ENCODE measurements at places on chromosomes 1 and 21. TPM values are rescaled to one million over a fixed set of nuclear protein-coding genes. Genes with fewer than 3 reads are reported as not detected.

DNA sequence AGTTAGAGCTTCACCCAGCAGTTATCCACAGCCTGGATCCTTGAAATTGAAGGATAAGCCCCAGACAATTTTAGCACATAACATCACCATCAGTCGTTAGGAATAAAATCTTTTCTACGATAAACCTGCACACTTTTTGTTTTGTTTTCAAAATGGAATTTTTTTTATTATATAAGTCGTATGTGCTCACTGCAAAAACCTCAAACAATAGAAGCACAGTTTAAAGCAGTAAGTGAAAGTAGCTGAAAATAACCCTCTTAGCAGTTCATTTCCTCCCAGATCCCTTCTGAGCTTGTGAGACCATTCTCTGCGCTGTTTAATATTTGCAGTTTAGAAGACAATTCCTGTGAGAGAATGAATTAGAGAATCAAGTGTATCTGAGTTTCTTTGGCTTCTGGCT is 38.3 kb downstream of the ELK4 start:
- no peak for DNase-seq

Gene KDF1
- total RNA-seq: 14.1 TPM

Gene TLR5
- 31.3 TPM for total RNA-seq

- no peak for DNase-seq
These were observed 44.7 kb downstream of the ENAH start for GRCh38 chr1:225608014-225608796.

DNA sequence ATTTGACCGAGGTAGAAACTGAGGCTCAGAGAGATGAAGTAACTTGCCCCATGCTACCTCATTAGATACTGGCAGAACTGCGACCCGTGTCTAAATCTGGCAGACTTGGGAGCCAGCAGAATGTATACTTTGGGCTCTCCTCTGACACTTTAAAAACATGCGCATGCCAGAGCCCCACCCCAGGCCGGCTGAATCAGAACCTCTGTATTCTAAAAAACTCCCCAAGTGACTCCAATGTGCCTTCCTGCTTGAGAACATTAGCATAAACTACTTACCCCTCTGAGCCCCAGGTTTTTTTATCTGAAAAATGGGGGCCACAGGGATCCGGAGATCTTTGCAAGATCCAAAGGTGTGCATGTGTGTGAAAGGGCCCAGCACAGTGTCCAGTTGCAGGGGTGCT is 344.7 kb upstream of the USP24 start:
- DNase-seq: no peak

Gene PGLYRP4
- not detected for total RNA-seq

Gene FCRL2
- total RNA-seq: 2.5 TPM

DNA sequence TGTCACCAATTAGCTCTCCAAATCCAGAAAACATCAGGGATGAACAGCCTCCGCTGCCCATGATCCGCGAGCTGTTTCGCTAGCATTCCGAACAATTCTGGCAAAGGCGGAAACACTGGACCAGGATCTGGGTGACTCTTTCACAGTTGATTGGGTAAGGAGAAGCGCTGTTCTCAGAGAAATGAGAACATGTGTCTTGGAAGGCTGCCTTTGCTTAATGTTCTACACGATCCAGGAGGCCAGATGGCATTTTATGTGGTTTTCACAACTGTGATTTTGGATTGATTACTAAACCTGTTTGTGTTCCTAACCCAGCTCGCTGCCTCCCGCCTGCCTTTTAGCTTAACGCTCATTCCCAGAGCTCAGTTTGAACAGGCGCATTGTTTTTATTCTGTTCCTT is 144.0 kb downstream of the KIF26B start:
- peak; percentile 60 for DNase-seq

DNA sequence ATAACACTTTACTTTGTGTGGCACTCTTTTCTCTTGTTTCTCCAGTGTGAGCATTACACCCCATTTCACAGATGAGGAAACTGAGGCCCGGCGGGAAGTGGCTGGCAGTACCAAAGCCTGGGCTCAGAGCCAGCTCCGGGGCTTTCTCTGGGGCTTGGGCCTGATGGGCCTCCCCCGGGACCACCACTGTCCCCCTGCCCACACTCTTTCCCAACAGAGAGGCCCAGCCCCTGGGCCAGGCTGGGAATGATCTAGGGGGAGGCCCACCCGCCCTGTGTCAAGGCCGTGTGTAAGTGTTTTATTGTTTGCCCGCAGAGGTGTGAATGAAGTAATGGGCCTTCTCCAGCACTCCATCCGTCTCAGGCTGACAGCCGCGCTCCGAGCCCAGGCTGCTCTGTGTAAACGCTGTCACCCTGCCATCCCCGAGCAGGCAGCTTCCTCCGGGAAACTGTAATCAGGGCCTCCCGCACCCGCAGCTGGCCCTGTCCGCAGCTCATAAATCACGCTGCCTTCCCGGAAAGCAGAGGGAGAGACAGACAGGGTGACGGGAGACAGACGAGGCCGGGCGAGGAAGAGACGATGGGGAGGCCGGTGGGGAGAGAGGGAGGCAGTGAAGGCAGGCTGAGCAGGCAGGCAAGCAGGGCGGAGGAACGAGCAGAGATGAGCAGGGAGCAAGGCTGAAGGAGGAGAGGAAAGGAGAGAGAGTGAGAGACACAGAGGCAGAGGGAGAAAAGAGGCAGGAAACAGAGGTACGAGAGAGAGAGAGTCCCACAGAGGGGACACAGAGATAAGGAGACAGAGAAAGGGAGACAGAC is 109.7 kb upstream of the ZBTB40 start:
- peak; percentile 93 for DNase-seq

Gene ITLN2
- not detected for total RNA-seq

- no peak for DNase-seq
These were observed 28.9 kb downstream of the OLFM3 start for GRCh38 chr1:101967871-101968270.

Gene IL23R
- 0.19 TPM for total RNA-seq

DNA sequence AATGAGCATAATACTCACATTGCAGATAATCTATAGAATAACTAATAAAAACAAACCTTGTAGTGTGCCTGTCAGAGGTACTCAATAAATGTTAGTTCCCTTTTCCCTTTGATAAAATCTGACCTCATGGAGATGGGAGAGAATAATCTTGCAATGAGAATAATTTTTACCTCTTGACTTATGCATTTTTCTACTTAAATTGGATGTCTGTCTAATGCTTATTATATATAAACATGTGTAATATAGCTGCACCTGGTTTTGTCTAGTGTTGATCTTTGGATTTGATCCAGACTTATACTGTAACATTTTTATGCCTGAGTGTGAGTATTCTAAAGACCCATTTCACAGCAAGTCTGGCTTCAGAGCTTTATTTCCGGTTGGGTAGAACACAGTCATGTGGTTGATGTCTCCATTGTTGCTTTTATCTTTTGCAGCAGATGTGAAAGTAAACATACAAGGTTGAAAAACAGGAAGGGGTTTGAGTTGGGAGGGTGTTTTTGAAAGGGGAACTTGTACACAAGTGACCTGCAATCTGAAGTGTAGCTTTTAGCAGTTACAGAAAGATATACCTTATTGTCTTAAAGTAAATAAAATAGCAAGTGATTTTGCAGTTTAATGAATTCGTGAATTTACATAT is 12.4 kb downstream of the EPB41 start:
- DNase-seq: no peak

- DNase-seq: no peak
These were observed 6.9 kb upstream of the IL22RA1 start for GRCh38 chr1:24149866-24150233.

DNA sequence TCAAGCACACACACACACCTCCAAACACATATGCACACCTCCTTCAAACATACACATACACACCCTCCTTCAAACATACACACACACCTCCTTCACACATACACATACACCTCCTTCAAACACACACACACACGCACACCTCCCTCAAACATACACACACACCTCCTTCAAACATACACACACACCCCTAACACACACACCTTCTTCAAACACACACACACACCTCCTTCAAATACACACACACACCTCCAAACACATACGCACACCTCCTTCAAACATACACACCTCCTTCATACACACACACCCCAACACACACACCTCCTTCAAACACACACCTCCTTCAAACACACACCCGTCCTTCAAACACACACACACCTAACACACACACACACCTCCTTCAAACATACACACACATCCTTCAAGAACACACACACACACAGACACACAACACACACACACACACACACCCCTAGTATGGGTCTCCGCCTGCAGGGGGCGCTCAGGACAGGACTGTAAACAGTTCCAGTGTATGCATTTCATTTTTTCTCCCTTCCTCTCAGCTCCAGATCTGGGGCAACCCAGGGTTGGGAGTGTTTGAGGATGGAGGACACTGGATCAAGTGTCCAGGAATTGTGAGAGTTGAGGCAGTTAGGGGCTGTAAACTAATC is 12.1 kb downstream of the LGR6 start:
- no peak for DNase-seq

Gene ARHGAP30
- total RNA-seq: 21.6 TPM

Gene HRNR
- not detected for total RNA-seq

Gene UMODL1
- not detected for total RNA-seq

DNA sequence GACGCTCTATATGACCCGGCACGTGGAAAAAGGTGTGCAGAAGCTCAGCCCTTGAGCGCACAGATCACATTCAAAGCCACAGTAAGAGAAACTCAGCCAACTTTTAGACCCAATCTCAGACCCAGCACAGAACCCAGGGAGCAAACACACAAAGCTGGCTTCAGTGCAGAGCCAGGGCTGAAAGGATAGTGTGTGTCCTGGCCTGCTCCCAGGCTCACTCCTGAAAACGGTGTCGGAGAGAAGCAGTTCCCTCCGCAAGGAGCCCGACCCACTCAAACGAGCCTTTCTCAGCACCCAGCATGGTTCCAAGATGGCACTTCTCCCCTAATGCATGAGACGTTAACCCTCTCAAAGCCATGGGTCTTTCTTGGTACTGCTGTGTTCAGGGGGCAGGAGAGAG is 39.6 kb downstream of the CASZ1 start:
- DNase-seq: no peak

GRCh38 chr1:160486453-160486852 is 36.6 kb downstream of the SLAMF6 start:
- no peak for DNase-seq

GRCh38 chr1:205950826-205951549 is 7.7 kb upstream of the SLC26A9 start:
- no peak for DNase-seq

GRCh38 chr1:39354572-39354971 is 136.9 kb upstream of the BMP8A start:
- DNase-seq: no peak

Gene TEDDM1
- total RNA-seq: not detected

GRCh38 chr1:30300669-30301068 is 422.7 kb downstream of the MATN1 start:
- no peak for DNase-seq

Gene LEMD1
- total RNA-seq: 6.5 TPM

Gene NBPF19
- 20.6 TPM for total RNA-seq

DNA sequence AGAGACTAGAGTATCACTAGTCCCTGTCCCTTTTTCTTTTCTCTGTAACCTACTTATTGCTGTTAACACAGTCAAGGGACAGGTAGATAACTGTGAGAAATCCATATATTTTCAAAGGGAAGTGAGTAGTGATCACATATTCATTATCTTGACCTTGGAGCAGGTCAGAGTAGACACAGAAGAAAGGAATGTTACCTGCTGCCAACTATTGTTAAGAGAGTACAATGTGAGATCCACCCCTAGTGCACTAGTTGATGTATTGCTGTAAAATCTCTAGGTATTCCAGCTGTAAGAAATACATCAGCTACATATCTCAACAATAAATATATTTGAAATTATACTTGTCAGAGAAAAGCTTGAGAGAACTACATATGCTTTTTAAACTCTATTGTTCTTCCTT is 68.7 kb upstream of the ADGRL2 start:
- no peak for DNase-seq

DNA sequence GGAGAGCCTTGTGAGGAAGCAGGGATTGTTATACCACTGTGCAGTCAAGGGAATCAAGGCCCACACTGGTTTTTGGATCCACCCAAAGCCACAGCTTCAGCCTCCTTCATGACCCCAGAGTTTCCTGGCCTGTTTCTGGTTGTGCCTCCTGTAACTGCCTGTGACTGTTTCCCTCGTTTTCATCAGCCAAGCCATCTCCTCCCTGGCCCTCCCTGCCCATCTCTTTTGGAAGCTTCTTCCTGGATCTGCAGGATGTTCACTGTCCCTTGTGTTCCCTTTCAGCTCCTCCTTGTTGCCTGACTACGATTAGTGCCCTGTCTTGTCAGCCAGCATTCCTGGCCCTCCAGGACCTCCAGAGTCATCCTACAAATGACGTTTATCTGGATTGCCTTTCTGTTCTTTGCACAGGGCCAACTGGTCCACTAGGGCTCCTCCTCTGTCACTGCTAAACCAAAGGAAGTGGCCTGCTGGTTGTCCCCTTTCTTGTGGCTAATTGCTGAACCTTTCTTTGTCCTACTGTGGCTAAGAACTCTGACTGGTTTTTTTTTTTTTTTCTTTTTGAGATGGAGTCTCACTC is 17.9 kb downstream of the SFT2D2 start:
- DNase-seq: no peak

DNA sequence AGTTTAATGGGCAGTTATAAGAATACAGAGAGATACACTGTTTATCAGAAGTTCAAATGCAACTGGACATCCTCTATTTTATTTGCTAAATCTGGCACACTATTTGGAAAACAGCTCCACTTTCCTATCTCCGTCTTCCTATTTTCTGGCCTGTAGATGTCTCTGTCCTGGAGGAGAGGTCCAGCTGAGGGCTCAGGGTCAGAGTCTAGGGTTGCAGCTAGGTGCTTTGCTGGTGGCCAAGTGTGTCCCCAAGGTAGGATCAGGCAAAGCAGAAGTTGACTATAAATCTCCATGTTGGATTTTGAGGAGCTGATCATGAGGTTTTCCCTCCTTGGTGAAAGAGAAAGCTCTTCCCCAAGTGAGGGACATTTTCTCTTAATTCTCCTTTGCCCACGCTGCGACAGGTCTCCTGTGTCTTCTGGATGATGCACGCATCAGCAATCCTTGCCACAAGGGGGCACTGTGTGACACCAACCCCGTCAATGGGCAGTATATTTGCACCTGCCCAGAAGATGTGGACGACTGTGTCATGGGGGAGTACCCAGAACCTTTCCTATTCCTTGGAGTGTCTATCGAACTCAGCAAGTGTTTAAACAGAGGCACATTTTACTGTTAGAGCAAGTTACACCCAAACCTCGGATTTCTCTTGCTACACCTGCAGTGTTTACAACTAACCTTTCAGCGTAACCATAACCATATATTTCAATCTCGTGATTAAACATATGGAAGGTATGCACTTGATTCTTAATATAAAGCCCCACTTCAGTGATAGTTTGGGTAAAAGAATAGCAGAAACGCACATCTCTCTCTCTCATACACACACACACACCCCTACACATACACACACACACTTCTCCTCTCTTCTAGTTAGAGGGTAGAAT is 10.2 kb downstream of the ADAM30 start:
- DNase-seq: no peak

GRCh38 chr1:169115891-169116585 is 9.5 kb downstream of the ATP1B1 start:
- DNase-seq: peak; percentile 67

- no peak for DNase-seq
These were observed 4.0 kb downstream of the SHISAL2A start for GRCh38 chr1:52636721-52637695.

Gene CENPL
- 3.7 TPM for total RNA-seq

GRCh38 chr21:37176716-37177115 is 90.4 kb downstream of the VPS26C start:
- DNase-seq: no peak

Gene ACTN2
- 0.60 TPM for total RNA-seq

Gene LAPTM5
- 108 TPM for total RNA-seq

GRCh38 chr1:204349602-204350001 is 10.1 kb downstream of the PLEKHA6 start:
- DNase-seq: no peak

- DNase-seq: no peak
These were observed 17.0 kb downstream of the CITED4 start for GRCh38 chr1:40844887-40845878.

- peak; percentile 91 for DNase-seq
These were observed 51.1 kb upstream of the EDEM3 start for GRCh38 chr1:184805667-184806295.

Data from kidney (tissue), 22 donors.